Forelimb muscle (tissue), 1 donor: ENCODE measurements at places on chromosomes 7 and 10. TPM values are rescaled to one million over a fixed set of nuclear protein-coding genes. Genes with fewer than 3 reads are reported as not detected.
A peak's percentile ranks its signal among the peaks of the same experiment; 100 is the strongest.

- peak; percentile 29 for DNase-seq
Observed at GRCh38 chr10:110746254-110746826, 102.2 kb downstream of the RBM20 start.

ELN gene
- polyA plus RNA-seq: 91.6 TPM

- DNase-seq: no peak
Observed at GRCh38 chr10:124629842-124630241, 114.3 kb downstream of the FAM53B start.

- no peak for DNase-seq
Observed at GRCh38 chr7:112084520-112084971, 121.7 kb downstream of the DOCK4 start.

- no peak for DNase-seq
Observed at GRCh38 chr7:41425926-41426325, 277.0 kb downstream of the INHBA start.

GRCh38 chr10:72639441-72639873 lies 13.6 kb upstream of the MICU1 start:
- DNase-seq: no peak

DNA sequence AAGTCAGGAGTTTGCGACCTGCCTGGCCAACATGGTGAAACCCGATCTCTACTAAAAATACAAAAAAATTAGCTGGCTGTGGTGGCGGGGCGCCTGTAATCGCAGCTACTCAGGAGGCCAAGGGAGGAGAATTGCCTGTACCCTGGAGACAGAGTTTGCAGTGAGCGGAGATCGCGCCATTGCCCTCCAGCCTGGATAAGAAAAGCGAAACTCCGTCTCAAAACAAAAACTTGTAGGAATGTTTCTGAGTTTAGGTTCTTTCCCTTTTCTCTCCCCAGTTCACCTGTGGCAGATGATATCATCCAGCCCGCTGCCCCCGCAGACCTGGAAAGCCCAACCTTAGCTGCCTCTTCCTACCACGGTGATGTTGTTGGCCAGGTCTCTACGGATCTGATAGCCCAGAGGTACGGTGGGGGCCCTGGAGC lies 138.8 kb upstream of the BTBD16 start:
- DNase-seq: no peak

VPS37D gene
- 2.8 TPM for polyA plus RNA-seq

- no peak for DNase-seq
Observed at GRCh38 chr10:127978481-127978880, 71.6 kb downstream of the PTPRE start.

GRCh38 chr10:132167976-132168375 lies 18.8 kb upstream of the DPYSL4 start:
- no peak for DNase-seq

- no peak for DNase-seq
Observed at GRCh38 chr7:106405697-106406141, 120.9 kb upstream of the NAMPT start.

H2AZ2 gene
- polyA plus RNA-seq: 116 TPM

ZMIZ1 gene
- 29.8 TPM for polyA plus RNA-seq

DNA sequence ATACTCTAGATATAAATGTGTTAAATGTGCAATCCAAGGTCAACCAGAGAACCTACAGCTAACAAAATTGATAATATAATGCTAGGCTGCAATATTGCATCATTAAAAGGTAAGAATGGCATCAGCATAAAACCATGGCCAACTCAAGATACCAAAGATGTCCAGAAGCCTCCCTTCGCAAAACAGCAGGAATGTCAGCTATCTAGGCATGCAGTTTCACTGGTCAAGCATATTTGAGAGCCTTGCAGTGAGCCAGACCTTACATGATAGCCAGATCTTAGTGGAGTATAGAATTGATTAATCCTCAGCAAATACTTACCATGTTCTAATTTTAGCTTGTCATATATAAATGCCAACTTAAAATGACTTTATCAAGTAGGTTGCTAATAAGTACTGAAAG lies 138.8 kb downstream of the ZEB1 start:
- no peak for DNase-seq

- no peak for DNase-seq
Observed at GRCh38 chr10:69757206-69757552, 44.5 kb upstream of the COL13A1 start.

GRCh38 chr7:91634485-91635177 lies 245.9 kb downstream of the MTERF1 start:
- no peak for DNase-seq

MEOX2 gene
- polyA plus RNA-seq: 52.5 TPM

C10orf95 gene
- not detected for polyA plus RNA-seq

DNA sequence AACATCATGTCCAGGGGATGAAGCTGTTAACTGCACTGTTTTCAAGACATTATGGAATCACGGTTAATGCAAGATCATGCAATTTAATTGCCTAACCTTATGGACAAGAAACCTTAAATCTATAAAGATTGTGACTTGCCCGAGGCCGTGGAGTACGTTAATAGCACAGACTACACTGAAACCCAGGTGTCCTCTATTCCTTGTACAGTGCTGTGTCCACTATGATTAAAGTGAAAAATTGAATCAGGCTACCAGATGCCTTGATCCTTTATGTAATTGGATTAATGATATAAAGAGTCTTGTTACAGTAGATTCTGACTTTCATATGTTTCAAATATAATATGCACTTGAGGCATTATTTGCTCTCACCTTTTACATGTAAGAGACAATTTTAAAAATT lies 33.9 kb upstream of the ETV1 start:
- DNase-seq: no peak

ITPRID1 gene
- 0.52 TPM for polyA plus RNA-seq

GLCCI1 gene
- 14.6 TPM for polyA plus RNA-seq

GRCh38 chr7:142716596-142716995 lies 32.7 kb upstream of the PRSS1 start:
- no peak for DNase-seq

- DNase-seq: no peak
Observed at GRCh38 chr10:32959006-32959920, 1.2 kb upstream of the ITGB1 start.

HOXA11 gene
- polyA plus RNA-seq: 1.2 TPM
